ENCODE measurements at places on chromosomes 13 and 19.
A peak's percentile ranks its signal among the peaks of the same experiment; 100 is the strongest.

DNA sequence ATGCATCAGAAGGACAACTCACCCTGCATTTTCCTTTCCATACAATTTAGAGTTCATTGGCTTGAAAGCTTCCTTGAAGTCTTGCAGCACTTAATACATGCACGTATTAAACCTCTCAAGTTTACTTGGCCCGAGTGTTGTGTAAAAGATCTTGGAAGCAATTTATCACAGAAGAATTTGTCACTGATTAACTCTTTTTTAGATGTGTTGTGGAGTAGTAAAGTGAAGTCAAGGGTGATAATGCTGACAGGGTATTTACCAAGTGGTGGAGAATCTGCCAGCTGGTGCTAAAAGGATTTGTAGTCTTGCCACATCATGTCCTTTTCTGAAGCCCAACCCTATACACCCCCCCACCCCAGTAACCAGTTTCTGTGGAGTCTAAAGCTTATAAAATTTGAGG is 421.0 kb upstream of the MIR17HG start:
- peak; percentile 81 for DNase-seq

DNA sequence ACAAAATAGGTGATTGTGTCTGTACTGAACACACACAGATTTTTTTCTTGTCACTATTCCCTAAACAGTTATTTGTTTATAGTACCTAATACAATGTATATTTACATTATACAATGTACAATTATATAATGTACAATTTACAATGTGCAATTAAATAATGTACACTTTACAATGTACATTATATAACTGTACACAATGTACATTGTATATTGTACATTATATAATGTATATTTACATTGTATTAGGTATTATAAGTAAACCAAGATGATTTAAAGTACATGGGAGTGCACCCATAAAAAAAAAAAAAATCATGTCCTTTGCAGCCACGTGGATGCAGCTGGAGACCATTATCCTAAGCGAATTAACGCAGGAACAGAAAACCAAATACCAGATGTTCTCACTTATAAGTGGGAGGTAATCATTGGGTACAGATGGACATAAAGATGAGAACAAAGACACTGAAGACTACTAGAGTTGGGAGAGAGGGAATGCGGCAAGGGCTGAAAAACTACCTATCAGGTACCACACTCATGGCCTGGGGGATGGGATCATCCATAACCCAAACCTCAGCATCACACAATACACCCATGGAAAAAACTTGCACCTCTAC is 68.1 kb downstream of the ABCC4 start:
- no peak for DNase-seq

DNA sequence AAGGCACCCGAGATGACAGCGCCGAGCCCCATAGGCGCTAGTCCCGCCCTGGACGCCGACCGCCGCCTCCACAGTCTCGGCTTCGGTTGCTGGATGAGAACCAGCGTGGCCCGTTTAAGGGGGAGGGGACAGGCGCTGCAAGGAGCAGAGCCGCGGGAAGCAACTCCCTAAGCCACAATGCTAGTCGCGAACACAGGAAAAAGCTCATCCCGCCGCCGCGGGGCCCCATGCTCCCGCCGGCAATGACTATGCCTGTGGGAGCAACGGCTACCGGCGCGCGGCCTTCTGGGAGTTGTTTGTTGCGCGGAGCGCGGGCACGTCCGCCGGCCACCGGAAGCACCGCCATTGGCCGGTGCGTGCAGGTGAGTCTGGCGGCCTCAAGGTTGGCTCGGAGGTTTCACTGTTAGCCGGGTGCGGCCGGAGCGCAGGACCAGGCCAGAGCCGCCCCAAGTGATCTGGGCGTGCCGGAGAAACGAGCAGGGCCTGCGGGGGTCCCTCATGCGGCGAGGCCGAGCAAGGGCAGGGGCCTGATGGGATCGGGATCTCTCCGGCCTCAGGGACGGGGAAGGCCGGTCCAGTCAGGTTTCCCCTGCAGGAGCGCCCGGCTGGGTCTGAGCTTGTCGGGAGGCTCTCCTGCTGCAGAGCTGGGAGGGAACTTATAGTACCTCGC is at the start of gene ZNF544:
TSS of gene ZNF544 (plus strand) at position 330 of the 670 bp plus-strand sequence. CDS start 15,110 bp downstream, outside the sequence.
- peak; percentile 88 for DNase-seq

- DNase-seq: no peak
Measured at GRCh38 chr13:107548338-107548737, 667.0 kb downstream of the LIG4 start.

GRCh38 chr13:105902396-105902795 is 633.1 kb downstream of the EFNB2 start:
- DNase-seq: no peak

DNA sequence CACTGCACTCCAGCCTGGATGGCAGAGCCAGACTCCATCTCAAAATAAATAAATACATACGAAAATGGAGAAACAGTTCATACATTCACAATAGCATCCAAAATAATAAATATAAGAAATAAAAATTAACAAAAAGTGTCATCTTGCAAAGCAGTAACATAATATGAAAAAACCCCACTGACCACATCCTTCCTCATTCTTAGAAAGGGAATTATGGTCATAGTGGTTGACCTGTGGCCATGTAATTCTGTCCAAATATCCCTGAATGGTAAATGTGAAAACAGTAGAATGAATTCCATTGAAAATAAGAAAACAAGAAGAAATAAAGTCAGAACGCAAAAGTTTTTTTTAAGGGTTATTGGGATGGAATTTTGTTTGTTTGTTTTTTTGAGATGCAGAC is 7.0 kb upstream of the CDC42EP5 start:
- DNase-seq: no peak

DNA sequence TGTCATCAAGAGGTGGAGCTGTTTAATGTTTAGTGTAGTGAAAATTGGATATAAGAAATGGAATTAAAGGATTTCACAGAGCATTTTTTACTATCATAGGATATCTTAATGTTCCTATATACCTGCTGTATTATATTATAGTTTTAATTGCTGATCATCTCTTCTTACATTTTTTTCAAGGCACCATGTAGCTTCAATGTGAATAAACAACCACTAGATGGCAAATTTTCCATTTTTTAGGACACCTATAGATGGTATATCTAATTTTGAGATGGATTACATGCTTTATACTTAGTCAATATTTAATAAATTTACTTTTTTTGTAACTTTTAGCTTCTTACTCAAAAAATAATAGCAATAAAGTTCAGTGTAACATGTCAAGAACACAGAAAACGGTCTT is 9.0 kb upstream of the ATXN8OS start:
- no peak for DNase-seq

DNA sequence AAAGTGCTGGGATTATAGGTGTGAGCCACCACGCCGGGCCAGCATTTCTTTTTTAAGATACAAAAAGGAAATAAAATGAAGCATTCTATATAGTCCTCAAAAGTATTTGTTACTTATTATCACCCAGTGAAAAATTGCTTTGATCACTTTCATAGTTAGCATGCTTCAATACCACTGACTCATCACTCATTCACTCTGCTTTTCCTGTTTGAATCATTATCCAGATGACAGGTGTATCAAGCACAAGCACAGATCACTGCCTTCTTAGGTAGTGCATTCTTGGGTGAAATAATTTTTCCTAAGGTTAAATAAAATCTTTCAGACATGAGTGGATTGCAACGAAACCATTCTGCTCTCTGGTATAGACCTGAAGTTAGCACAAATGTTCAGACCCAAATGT is 35.8 kb upstream of the SPART start:
- no peak for DNase-seq

- peak; percentile 44 for DNase-seq
Measured at GRCh38 chr13:26558074-26558805, 757 bp downstream of the WASF3 start.

GRCh38 chr13:23268441-23268840 is 87.7 kb downstream of the SGCG start:
- DNase-seq: no peak

GRCh38 chr19:18504886-18505610 is 16.8 kb downstream of the ELL start:
- no peak for DNase-seq

- no peak for DNase-seq
Measured at GRCh38 chr19:29371251-29372090, 154.3 kb upstream of the VSTM2B start.

- DNase-seq: no peak
Measured at GRCh38 chr13:65724226-65724625, 1505.9 kb downstream of the PCDH9 start.

GRCh38 chr13:73075954-73076353 is 17.1 kb downstream of the KLF5 start:
- no peak for DNase-seq

- no peak for DNase-seq
Measured at GRCh38 chr19:42411581-42412178, 15.5 kb downstream of the LIPE start.

- DNase-seq: no peak
Measured at GRCh38 chr13:50319635-50320255, 304.5 kb downstream of the KCNRG start.

DNA sequence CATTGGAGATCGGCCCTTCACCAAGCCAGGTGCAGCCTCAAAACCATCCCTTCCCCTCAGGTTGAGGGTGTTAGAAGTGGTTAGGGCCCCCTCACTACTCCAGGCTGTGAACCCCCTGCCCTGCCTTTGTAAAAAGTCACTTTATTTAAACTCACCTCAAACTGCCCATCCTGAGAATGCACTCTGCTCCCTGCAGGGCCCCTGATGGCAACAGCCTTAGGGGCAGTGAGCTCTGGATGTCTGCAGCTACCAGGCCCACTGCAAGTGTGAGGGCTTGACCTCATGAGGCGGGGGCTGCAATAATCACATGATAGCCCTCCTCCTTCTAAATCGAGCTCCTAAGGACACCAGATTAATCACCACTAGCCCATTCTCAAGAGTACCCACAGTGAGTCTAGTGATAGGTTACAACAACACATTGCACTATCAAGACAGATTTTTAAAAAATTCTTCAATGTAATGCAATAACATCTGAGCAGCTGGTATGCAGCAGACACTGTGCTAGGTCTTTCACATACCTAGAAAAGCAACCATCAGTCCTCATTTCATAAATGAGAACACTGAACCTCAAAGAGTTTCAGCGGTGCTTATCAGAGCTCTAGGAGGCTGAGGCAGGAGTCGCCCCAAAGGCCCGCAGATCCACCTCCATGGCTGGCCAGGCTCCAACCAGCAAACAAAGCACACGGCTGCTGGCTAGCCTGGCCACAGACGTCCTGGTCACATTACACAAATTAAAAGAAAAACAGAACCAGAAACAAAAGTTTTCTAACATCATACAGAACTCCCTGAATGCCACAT is 26.0 kb downstream of the SLC7A1 start:
- no peak for DNase-seq

DNA sequence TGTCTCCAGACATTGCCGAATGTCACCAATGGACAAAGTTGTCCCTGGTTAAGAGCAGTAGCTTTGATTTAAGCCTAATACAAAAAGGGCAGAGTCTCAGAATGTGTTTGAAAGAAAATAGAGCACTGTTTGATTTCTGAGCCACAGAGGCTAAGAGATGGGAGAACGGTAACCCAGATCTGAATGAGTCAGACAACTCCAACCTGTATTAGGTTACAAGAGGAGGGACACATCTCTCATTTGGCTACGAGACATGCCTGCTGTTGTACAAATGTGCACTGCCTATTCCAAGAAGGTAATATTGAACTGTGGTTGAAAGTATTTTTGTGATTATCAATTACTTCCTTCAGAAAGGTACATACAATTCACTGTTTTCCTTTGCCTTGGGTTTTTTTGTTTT is 4.9 kb upstream of the HSPH1 start:
- DNase-seq: no peak

DNA sequence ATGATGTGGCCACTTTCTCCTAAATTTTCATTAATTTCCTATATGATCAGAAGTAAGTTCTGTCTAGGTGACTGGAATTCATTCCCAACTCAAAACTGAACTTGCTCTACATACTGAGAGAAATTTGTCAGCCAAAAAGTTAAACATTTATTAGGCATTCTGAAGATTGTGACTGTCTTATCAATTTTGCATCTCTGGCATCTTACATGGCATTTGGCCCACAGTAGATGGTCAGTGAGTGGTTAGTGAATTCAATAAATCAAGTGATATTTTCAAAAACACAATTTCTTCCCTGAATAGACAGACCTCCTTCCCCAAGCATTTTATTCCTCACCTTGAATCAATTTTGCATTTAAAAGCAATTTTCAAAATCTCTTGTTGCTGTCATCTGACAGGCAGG is 363.2 kb upstream of the NBEA start:
- no peak for DNase-seq

GRCh38 chr19:42313840-42314755 is 989 bp downstream of the TMEM145 start:
- DNase-seq: no peak

GRCh38 chr19:49149652-49150105 is 5.5 kb downstream of the HRC start:
- DNase-seq: peak; percentile 96

DNA sequence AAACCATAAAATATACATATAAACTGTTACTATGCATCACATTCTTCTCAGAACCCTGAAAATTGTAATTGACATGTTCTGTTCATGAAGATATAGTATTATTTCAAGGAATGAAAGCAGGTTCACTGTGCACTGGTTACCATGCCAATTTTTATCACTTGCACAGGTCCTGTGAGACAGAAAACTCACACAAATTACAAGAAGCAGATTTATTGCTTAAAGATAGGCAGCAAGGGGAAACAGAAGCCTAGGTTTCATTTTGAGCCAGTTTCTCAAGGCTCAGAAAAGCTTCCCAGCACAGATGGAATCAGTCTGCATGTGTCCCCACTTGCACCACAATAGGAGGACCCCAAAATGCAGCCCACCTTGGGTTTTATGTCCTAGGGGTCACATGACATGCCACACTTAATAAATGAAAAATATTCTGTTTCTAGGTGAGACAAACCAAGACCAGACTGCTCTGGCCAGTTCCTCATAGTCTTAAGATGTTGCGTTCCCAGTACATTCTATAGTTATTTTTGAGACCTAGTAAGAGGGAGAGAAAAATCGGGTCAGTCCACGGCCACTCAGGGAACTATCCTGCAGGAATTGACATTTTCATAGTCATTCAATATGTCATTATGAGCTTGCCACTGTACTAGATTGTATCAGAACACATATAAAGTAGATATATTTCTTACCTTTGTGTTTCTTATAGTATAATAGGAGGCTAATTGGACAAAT is 459.1 kb upstream of the ATXN8OS start:
- no peak for DNase-seq

DNA sequence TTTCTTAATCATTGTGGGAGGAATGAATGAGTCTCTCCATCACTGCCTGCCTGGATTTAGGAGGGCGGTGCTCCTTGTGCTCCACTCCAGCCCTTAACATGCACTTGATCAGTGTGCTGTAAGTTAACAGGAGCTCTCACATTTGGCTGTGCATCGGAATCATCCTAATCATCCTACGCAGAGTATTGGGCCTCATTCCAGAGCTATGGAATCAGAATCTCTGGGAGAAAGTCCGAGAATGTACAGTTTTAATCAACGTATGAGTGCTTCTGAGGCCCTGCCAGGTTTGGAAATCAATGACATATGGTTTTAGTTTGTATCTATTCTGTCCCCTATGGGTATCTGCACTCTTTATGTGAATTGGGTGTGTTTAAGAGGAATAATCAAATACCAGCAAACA is 34.9 kb upstream of the DCLK1 start:
- no peak for DNase-seq

GRCh38 chr13:40330950-40331349 is 335.5 kb downstream of the FOXO1 start:
- no peak for DNase-seq

GRCh38 chr13:49455007-49455398 is 10.9 kb downstream of the SETDB2 start:
- DNase-seq: no peak

GRCh38 chr13:30910676-30911075 is 4.6 kb downstream of the MEDAG start:
- no peak for DNase-seq
